ENCODE measurements at places on chromosomes 16 and 17. TPM values are rescaled to one million over a fixed set of nuclear protein-coding genes. Genes with fewer than 3 reads are reported as not detected.

- no peak overlapping the region for H3K27ac ChIP-seq
- H3K4me1 ChIP-seq, result no peaks in the 10 kb centered on the region
- no peak for DNase-seq
- no peak overlapping the region for H3K4me3 ChIP-seq
- peaks cover 2% of the 10 kb centered on the region for H3K36me3 ChIP-seq
- H3K27me3 ChIP-seq, result no peaks in the 10 kb centered on the region
These were observed 33.5 kb upstream of the GFOD2 start for GRCh38 chr16:67752641-67753040.

The LPO gene
- total RNA-seq, result not detected

DNA sequence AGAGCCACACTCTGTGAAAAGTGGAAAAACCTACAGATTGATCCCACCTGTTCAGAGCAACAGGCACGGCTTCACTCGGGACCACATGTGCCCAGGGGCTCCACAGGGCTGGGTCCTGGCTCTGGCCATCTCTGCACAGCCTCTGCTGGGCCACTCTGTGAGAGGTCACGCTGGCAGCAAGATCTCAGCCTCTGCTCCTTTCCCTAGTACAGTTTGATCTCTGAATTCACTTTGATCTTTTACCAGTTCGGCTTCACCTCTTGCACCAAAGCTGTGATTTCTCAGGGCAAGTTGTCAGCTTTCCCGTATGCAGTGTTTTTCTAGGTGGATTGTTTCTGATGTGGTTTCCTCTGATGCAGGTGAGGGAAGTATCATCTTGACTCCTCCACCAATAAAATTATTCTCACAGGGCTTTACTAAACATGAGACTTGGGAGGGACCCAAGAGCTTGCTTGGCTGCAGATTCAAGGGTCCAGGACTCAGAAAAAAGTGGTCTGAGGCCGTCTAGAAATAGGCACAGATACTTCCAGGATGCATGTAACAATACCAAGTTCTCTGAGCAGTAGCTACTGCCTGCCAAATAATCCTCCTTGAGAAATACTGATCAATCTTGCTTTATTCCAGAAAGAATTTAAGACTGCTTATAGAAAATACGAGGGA, 24.0 kb upstream of the ALDH3A1 start:
- peaks cover 45% of the 10 kb centered on the region for H3K4me1 ChIP-seq
- peak; percentile 62 for DNase-seq
- H3K27me3 ChIP-seq, result no peaks in the 10 kb centered on the region
- peaks cover 18% of the 10 kb centered on the region for H3K36me3 ChIP-seq
- no peak overlapping the region for H3K4me3 ChIP-seq

The ELMO3 gene
- 6.3 TPM for total RNA-seq

The C16orf96 gene
- total RNA-seq, result 0.22 TPM

GRCh38 chr16:27726621-27727261, 176.8 kb downstream of the KATNIP start:
- no peak overlapping the region for H3K4me3 ChIP-seq
- no peak for DNase-seq
- no peak overlapping the region for H3K27ac ChIP-seq
- H3K4me1 ChIP-seq, result peaks cover 2% of the 10 kb centered on the region
- H3K36me3 ChIP-seq, result no peaks in the 10 kb centered on the region

The IGSF6 gene
- total RNA-seq, result 0.15 TPM

DNA sequence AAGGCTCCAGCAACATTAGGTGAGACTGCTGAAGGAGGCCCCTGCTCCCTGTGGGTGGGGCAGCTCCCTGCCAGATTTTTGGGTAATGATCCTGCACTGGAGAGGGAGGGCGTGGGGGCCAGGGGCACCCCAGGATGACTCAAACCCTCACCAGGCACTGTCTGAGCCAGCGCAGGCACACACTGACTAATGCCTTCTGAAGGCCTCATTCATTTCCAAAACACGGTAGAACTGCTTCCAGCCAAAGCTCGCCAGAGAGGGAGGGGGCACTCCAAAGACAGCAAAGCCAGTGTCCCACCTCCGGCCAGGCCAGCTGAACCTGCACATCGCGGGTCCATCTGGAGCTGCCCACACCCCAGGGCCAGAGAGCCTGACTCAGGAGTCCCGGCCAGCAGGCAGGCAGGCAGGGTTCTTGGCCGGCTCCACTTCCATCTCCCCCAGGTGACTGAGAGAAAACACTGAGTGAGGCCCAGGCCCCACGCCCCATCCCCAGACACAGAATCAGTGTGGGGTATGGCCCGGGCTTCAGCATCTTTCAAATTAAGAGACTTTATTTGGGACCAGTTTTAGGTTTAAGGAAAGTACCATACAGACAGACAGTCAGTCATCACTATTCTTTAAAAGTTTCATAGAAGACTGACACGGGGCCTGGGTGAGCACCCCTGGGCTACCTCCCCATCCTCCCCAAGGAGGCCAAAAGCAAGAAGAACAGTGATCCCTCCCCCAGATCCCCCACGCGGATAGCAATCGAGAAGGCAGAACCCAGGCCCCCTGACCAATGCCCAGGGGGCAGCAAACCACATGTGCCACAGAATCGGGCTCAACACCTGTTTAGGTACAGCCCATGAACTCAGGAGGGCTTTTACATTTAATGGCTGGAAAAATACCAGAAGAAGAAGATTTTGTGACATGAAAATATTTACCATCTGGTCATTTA, 2.3 kb downstream of the PIEZO1 start:
- peaks cover 55% of the 10 kb centered on the region for H3K4me1 ChIP-seq
- DNase-seq, result no peak
- H3K27ac ChIP-seq, result peak overlapping the region; percentile 86
- H3K36me3 ChIP-seq, result peaks cover 16% of the 10 kb centered on the region
- H3K4me3 ChIP-seq, result peak overlapping the region; percentile 79
- H3K27me3 ChIP-seq, result no peaks in the 10 kb centered on the region

- no peaks in the 10 kb centered on the region for H3K36me3 ChIP-seq
- H3K27me3 ChIP-seq, result peaks cover 6% of the 10 kb centered on the region
- no peaks in the 10 kb centered on the region for H3K4me1 ChIP-seq
- no peak overlapping the region for H3K4me3 ChIP-seq
- DNase-seq, result no peak
These were observed 184.2 kb downstream of the KCNJ2 start for GRCh38 chr17:70353408-70354092.

DNA sequence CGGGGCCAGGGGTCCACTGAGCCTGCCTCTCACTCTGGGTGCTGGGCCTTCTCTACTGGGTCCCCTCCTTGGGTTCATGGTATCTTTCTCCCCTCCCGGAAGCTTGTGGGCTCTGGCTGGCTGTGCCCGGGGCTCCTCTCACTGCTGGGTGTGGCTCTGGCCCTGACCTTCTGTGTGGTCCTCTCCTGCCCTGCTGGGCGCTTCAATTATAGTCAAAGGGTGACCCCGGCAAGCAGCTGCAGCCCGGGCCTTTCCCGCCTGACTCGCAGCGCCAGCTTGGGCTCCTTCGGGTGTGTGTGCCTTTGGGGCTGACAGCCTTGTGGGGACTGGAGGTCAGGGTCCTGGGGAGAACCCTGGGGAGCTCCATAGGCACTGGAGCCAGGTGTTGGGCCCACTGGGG, 54.2 kb upstream of the PVALEF start:
- no peaks in the 10 kb centered on the region for H3K36me3 ChIP-seq
- H3K4me1 ChIP-seq, result no peaks in the 10 kb centered on the region
- H3K27me3 ChIP-seq, result no peaks in the 10 kb centered on the region
- no peak overlapping the region for H3K4me3 ChIP-seq

The METTL26 gene
- 63.7 TPM for total RNA-seq

DNA sequence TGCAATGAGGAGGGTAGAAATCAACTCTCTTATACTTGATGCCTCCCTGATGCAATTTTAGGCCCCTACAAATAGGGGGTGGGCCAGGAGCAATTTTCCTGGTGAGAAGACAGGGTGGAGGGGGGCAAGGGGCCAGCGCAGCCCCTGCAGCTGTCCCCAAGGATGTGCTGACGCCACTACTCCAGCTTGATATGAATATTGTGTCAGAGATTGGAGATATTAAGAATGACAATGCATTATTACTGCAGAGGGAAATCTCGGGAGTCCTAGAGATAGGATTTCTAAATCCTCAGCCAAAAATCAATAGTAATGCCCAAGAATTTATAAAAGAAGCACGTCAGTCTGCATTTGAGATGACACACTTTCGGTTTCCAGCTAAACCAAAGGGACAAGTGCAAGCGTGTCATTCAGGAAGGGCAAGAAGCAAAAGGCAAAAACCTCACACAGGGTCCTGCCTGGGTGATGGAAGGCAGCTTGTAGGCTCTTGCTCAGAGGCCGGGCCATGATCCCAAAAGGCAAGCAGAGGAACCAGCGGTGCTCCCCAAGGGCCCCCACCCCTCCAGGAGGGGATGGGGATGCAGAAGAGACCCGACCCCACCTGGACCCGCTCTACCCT, 178.8 kb downstream of the C16orf78 start:
- H3K27ac ChIP-seq, result no peak overlapping the region
- H3K4me3 ChIP-seq, result no peak overlapping the region
- no peak for DNase-seq
- no peaks in the 10 kb centered on the region for H3K36me3 ChIP-seq
- H3K27me3 ChIP-seq, result no peaks in the 10 kb centered on the region

- H3K27ac ChIP-seq, result no peak overlapping the region
- no peak for DNase-seq
- peaks cover 65% of the 10 kb centered on the region for H3K36me3 ChIP-seq
- no peak overlapping the region for H3K4me3 ChIP-seq
- H3K4me1 ChIP-seq, result no peaks in the 10 kb centered on the region
- H3K27me3 ChIP-seq, result no peaks in the 10 kb centered on the region
These were observed 94.2 kb downstream of the MAP2K4 start for GRCh38 chr17:12114686-12115418.

DNA sequence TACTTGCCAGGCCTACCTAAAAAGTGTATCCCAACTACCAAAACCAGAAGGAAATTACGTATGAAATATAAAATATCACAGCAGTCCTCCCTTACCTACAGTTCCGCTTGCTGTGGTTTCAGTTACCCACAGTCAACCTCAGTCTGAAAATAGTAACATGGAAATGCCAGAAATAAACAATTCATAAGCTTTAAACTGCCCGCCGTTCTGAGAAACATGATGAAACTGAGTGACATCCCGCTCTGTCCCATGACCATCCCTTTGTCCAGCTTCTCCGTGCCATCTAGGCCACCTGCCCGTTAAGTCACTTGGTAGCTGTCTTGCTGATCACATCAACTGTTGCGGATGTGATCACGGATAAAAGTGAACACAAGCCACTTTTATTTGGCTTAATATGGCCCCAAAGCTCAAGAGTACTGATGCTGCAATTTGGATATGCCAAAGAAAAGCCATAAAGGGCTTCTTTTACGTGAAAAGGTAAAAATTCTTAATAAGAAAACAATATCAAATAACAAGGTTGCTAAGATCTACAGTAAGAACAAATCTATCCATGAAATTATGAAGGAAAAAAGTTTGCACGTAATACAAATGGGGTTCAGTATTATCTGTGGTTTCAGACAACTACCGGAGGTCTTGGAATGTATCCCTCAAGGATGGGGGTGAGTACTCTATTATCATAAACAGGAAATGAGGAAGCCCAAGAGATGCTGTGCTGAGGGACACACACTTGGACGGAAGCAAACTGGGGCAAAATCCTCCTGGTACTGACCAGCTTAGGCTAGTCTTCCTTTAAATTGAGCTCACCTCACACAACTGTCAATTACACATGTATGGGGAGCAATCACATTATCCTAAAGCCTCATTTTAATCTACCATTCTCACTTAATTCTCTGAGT, 8.2 kb downstream of the USP22 start:
- H3K27me3 ChIP-seq, result no peaks in the 10 kb centered on the region
- peak overlapping the region; percentile 72 for H3K4me3 ChIP-seq
- H3K36me3 ChIP-seq, result peaks cover 35% of the 10 kb centered on the region
- peak; percentile 70 for DNase-seq

The CRISPLD2 gene
- 0.25 TPM for total RNA-seq

DNA sequence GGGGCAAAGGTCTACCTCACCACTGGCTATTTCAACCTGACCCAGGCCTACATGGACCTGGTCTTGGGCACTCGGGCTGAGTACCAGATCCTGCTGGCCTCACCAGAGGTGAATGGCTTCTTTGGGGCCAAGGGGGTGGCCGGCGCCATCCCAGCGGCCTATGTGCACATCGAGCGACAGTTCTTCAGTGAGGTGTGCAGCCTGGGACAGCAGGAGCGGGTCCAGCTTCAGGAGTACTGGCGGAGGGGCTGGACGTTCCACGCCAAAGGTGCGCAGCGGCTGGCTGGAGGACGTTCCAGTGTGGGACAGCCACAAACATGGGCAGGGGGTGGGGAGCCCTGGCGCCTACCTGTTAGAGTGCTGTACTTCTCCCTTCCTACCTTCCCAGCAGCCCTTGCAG, 25.4 kb downstream of the PGS1 start:
- H3K4me1 ChIP-seq, result peaks cover 24% of the 10 kb centered on the region
- H3K27ac ChIP-seq, result no peak overlapping the region
- H3K36me3 ChIP-seq, result peaks cover 58% of the 10 kb centered on the region
- no peak for DNase-seq

DNA sequence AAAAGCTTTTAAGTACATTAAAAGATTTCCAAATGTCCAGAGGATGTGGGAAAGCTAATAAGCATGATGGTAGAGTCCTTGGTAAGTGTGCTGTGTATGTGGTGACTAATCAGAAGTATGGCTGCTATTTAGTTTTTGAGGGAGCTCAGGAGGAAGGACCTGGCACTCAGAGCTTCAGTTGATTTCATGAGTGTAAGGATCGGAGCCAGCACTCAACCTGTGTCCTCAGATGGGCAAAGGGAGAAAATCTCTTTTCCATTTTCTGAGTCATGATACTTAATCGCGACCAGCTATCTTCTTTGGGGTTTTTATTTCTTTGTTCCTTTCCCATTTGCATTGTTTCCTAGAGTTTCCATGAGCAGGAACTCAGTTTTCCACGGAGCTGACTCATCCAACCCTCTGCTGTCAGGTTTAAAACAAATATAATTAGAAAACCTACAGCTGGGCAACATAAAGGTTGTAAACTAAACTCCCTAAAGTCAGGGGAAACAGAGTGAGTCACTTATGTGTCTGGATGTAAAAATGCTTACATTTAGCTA, 125.4 kb downstream of the MAP2K6 start:
- no peaks in the 10 kb centered on the region for H3K4me1 ChIP-seq
- no peaks in the 10 kb centered on the region for H3K36me3 ChIP-seq
- DNase-seq, result no peak
- no peak overlapping the region for H3K4me3 ChIP-seq

GRCh38 chr17:64632606-64633005, 29.5 kb downstream of the SMURF2 start:
- H3K27me3 ChIP-seq, result no peaks in the 10 kb centered on the region
- H3K36me3 ChIP-seq, result peaks cover 12% of the 10 kb centered on the region
- no peak overlapping the region for H3K27ac ChIP-seq
- H3K4me3 ChIP-seq, result no peak overlapping the region
- DNase-seq, result no peak
- H3K4me1 ChIP-seq, result peaks cover 51% of the 10 kb centered on the region

The LLGL1 gene
- 24.9 TPM for total RNA-seq

GRCh38 chr17:82126556-82127314, 28.7 kb upstream of the FASN start:
- DNase-seq, result peak; percentile 92
- peaks cover 67% of the 10 kb centered on the region for H3K4me1 ChIP-seq
- peak overlapping the region; percentile 99 for H3K27ac ChIP-seq
- H3K27me3 ChIP-seq, result no peaks in the 10 kb centered on the region
- H3K36me3 ChIP-seq, result peaks cover 17% of the 10 kb centered on the region

- H3K4me1 ChIP-seq, result no peaks in the 10 kb centered on the region
- no peaks in the 10 kb centered on the region for H3K27me3 ChIP-seq
- H3K36me3 ChIP-seq, result no peaks in the 10 kb centered on the region
- no peak overlapping the region for H3K4me3 ChIP-seq
- H3K27ac ChIP-seq, result no peak overlapping the region
- no peak for DNase-seq
These were observed 35.3 kb downstream of the SLC39A11 start for GRCh38 chr17:73057196-73057595.

The ZNF598 gene
- 56.5 TPM for total RNA-seq

The MT1H gene
- total RNA-seq, result 0.62 TPM

The MYADML2 gene
- not detected for total RNA-seq

Data from activated CD4-positive, alpha-beta T cell treated with anti-CD3 and anti-CD28 coated beads, Interleukin-2, amount 10 ng/mL, durations not matched to agents 7 days and 5 days (primary cell).